ENCODE measurements at places on chromosomes 4 and X.
A peak's percentile ranks its signal among the peaks of the same experiment; 100 is the strongest.

GRCh38 chr4:90445380-90445779 is 318.2 kb downstream of the CCSER1 start:
- no peaks in the 10 kb centered on the region for H3K27me3 ChIP-seq
- no peak overlapping the region for H3K4me3 ChIP-seq
- no peak overlapping the region for H3K27ac ChIP-seq
- no peak for DNase-seq
- no peaks in the 10 kb centered on the region for H3K36me3 ChIP-seq
- H3K4me1 ChIP-seq: no peaks in the 10 kb centered on the region

DNA sequence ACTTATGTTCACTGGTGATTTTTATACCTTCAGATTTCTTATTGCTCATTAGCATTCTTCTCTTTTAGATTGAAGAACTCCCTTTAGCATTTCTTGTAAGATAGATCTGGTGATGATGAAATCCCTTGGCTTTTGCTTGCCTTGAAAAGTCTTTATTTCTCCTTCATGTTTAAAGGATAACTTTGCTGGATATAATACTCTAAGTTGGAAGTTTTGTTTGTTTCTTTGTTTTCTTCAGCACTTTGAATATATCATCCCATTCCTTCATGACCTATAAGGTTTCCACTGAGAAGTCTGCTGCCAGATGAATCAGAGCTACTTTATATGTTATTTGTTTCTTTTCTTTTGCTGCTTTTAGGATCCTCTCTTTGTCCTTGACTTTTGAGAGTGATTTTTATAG is 18.5 kb downstream of the CC2D2A start:
- H3K27ac ChIP-seq: no peak overlapping the region
- H3K4me1 ChIP-seq: no peaks in the 10 kb centered on the region
- DNase-seq: no peak
- H3K4me3 ChIP-seq: no peak overlapping the region

GRCh38 chr4:187470061-187470460 is 525.5 kb upstream of the ZFP42 start:
- H3K27ac ChIP-seq: no peak overlapping the region
- no peak for DNase-seq
- no peaks in the 10 kb centered on the region for H3K27me3 ChIP-seq
- H3K36me3 ChIP-seq: no peaks in the 10 kb centered on the region

DNA sequence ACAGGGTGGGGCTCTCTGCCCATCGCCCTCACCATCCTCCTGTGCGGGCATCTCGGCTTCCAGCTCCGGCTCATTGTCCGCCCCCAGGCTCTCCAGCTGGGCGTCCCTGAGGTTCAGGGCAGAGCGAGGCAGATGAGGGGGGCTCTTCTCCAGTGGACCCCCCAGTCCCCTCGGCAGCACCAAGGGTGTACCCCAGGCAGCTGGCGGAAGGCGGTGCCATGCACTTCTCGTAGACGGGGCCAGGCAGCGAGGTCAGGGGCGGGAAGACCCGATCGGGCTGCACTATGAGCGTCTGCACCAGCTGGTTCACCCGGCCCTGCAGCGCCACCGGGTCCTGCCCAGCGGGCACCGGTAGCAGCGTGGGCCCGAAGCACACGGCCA is 5.5 kb downstream of the AVPR2 start:
- no peak overlapping the region for H3K27ac ChIP-seq
- H3K27me3 ChIP-seq: no peaks in the 10 kb centered on the region
- no peak for DNase-seq
- H3K4me1 ChIP-seq: peaks cover 10% of the 10 kb centered on the region

DNA sequence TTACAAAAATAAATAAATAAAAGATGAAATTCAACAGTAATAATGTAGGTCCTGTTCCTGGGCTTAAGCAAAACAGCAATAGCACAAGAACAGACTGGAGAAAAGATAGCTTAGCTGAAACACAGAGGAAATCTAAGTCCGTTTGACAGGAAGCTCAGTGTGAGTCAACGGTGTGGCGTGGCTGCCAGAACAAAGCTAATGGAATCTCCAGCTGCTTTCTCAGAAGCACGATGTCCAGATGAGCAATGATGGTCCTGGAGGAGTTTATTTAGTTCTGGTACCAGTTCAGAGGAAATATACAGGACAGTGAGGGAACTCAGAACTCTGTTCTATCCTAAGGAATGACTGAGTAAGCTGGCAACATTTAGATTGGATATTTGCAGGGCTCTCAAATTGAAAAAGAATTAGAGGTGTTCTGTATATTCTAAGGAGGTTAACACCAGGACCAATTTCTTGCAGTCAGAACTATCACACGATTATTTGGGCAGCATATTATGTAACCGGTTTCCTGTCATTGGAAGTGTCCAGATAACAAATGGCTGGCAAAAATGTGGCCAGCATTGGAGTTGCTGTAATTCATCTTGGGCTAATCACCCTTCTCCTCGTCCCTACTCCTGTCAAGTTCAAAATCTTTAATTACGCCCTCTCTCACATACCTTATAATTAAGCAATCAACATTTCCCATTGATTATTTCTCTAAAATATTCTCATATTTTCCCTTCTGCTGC is 12.7 kb downstream of the GAB3 start:
- no peaks in the 10 kb centered on the region for H3K27me3 ChIP-seq
- DNase-seq: no peak
- H3K4me1 ChIP-seq: peaks cover 26% of the 10 kb centered on the region

GRCh38 chr4:6152869-6153705 is 47.3 kb downstream of the JAKMIP1 start:
- DNase-seq: no peak
- H3K36me3 ChIP-seq: peaks cover 8% of the 10 kb centered on the region
- peak overlapping the region; percentile 30 for H3K27ac ChIP-seq
- peaks cover 44% of the 10 kb centered on the region for H3K4me1 ChIP-seq
- H3K27me3 ChIP-seq: no peaks in the 10 kb centered on the region
- H3K4me3 ChIP-seq: peak overlapping the region; percentile 10

GRCh38 chr4:103996064-103996463 is 276.3 kb upstream of the TACR3 start:
- no peak overlapping the region for H3K4me3 ChIP-seq
- no peak for DNase-seq
- H3K27me3 ChIP-seq: no peaks in the 10 kb centered on the region
- no peak overlapping the region for H3K27ac ChIP-seq
- H3K4me1 ChIP-seq: no peaks in the 10 kb centered on the region
- no peaks in the 10 kb centered on the region for H3K36me3 ChIP-seq

Measured in CD4-positive, CD25-positive, alpha-beta regulatory T cell (primary cell).